ENCODE measurements at places on chromosomes 16 and 17. TPM values are rescaled to one million over a fixed set of nuclear protein-coding genes. Genes with fewer than 3 reads are reported as not detected.

KRT12 gene
- 0.37 TPM for polyA plus RNA-seq

- DNase-seq, result peak; percentile 58
Observed at GRCh38 chr16:51287121-51287755, 136.2 kb upstream of the SALL1 start.

DNA sequence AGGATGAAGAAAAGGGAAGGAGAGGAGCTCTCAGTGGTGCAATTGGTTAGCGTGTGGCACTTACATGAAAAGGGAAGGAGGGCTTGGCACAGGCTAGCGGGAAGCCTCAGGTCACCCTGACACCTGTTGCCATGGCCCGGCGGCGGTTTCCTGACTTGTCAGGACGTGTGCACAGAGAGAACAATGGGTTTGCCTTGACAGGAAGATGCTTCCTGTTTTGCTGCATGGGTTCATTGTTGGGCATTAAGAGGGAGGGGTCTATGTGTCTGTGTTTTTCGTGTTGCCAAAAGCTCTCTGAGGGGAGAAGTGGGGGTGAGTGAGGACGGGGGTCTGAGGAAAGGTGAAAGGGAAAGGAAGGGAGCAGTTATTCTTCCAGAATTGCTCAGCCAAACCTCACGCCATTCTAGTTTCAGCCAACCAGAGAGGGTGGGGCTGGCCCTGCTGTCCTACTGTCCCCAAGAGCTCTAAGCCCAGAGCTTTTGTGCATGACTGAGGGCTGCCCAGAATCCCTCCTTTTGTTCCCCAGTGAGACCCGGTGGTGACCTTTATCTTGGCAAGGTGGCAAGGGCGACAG, 17.1 kb upstream of the CCR7 start:
- no peak for DNase-seq

GRCh38 chr16:62642677-62643076, 606.4 kb upstream of the CDH8 start:
- no peak for DNase-seq

- DNase-seq, result no peak
Observed at GRCh38 chr17:75503976-75504346, 11.4 kb downstream of the CASKIN2 start.
